ENCODE measurements at places on chromosomes 4 and X. TPM values are rescaled to one million over a fixed set of nuclear protein-coding genes. Genes with fewer than 3 reads are reported as not detected.

DNA sequence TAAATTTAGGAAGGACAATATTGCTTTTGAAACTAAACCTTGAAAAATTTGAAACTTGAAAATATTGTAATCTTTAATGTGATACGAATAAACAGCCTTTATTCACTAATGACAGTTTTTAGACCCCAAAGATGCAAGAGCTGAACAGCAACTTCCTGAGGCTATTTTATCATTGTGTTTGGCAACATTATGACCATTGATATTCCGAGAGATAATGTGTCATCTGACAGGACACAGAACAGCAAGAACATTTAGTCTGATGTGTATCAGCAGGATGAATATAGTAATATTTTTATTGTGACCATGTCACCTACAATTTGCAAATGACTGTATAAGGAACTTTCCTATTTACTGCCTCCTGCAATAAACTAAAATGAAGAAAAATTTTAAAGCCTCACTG lies 316.0 kb downstream of the ADAM29 start:
- no peaks in the 10 kb centered on the region for H3K36me3 ChIP-seq
- H3K27me3 ChIP-seq, result no peaks in the 10 kb centered on the region
- H3K4me1 ChIP-seq, result no peaks in the 10 kb centered on the region
- DNase-seq, result no peak
- H3K4me3 ChIP-seq, result no peak overlapping the region
- H3K27ac ChIP-seq, result no peak overlapping the region

- DNase-seq, result peak; percentile 71
- H3K27ac ChIP-seq, result no peak overlapping the region
- H3K4me3 ChIP-seq, result no peak overlapping the region
- no peaks in the 10 kb centered on the region for H3K36me3 ChIP-seq
Observed at GRCh38 chrX:45449982-45450381, 249.3 kb upstream of the DIPK2B start.

GRCh38 chr4:170651786-170652185 lies 562.0 kb upstream of the AADAT start:
- H3K4me1 ChIP-seq, result no peaks in the 10 kb centered on the region
- no peak overlapping the region for H3K4me3 ChIP-seq
- H3K36me3 ChIP-seq, result no peaks in the 10 kb centered on the region
- DNase-seq, result no peak
- H3K27me3 ChIP-seq, result no peaks in the 10 kb centered on the region
- no peak overlapping the region for H3K27ac ChIP-seq

The NKX3-2 gene
- total RNA-seq, result 0.42 TPM

- no peaks in the 10 kb centered on the region for H3K36me3 ChIP-seq
- no peak for DNase-seq
- H3K27ac ChIP-seq, result no peak overlapping the region
- H3K27me3 ChIP-seq, result peaks cover 11% of the 10 kb centered on the region
- H3K4me3 ChIP-seq, result no peak overlapping the region
Observed at GRCh38 chr4:2413821-2414610, 4.4 kb downstream of the ZFYVE28 start.

DNA sequence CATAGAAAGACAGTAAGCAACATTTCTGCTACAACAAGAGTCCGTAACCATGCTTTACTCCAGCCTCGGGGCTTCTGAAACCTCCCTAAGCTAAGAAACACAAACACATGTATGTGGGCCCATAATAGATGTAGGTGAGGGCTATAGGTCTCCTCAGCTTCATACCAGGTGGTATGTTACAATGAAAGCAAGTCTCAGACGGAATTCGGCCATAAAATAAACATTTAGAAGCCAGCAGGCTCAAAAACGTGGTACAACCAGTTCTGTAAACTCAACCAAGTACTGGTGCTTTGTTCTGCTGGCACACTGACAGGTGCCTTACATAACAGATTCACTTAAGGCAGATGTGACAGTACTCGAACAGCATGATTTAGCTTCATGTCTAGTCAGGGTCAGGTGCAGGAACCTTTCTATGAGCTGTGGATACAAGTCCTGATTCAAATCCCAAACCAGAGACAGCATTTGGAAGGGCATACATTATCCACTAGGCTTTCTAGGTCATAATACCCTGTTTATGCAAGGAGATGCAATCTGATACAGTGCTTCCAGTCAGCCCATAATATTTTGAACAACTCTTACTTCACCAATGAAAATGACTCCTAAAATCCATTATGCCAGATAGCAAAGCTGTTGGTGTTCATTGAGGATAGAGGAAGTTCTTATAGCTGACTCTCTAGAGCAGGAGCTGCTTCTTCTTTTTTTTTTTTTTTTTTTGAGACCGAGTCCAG lies 113.8 kb upstream of the ENPP6 start:
- DNase-seq, result no peak
- H3K36me3 ChIP-seq, result no peaks in the 10 kb centered on the region
- peaks cover 11% of the 10 kb centered on the region for H3K4me1 ChIP-seq
- no peaks in the 10 kb centered on the region for H3K27me3 ChIP-seq
- no peak overlapping the region for H3K4me3 ChIP-seq
- no peak overlapping the region for H3K27ac ChIP-seq

GRCh38 chrX:134676436-134676835 lies 18.2 kb upstream of the PLAC1 start:
- peak; percentile 35 for DNase-seq
- H3K27ac ChIP-seq, result peak overlapping the region; percentile 13
- peaks cover 2% of the 10 kb centered on the region for H3K4me1 ChIP-seq
- H3K4me3 ChIP-seq, result no peak overlapping the region
- no peaks in the 10 kb centered on the region for H3K36me3 ChIP-seq

DNA sequence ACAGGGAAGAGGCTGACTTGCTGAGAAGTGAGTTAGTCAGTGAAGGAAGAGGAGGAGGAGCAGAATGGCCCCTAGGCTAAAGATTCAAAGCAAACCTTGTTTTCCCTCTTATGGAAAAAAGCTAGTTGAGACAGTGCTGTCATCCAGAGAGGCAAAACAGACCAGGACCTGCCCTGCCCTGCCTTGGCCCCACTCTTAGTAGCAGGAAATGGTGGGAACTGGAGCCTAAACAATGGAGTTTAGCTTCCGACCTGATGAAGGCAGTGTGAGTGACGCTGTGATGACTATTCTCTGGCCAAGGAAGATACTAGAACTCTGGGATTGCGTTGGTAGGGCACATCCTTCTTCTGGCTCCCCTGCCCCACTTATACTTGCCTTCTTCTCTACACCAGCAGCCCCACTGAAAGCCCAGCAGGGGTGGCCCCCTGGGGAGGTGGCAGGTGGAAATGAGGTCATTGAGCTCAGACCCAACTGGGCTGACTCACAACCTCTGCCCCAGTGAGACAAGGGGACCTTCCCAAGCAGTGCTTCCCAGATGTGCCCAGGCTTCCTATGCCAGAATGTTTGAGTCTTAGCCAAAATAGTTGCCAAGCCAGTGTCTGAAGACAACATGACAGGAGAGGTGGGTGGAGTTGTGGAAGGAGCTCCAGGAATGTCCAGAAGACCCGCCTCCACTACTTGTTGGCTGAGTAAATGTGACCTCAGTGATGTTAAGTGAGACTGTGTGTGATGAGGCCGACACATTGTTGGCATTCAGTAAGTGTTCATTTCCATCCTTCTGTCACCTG lies 38.8 kb downstream of the MSN start:
- H3K27me3 ChIP-seq, result no peaks in the 10 kb centered on the region
- peaks cover 36% of the 10 kb centered on the region for H3K4me1 ChIP-seq
- DNase-seq, result peak; percentile 90
- H3K4me3 ChIP-seq, result no peak overlapping the region
- peak overlapping the region; percentile 82 for H3K27ac ChIP-seq

The SMIM10 gene
- total RNA-seq, result not detected

The SHROOM4 gene
- total RNA-seq, result 0.12 TPM

- H3K36me3 ChIP-seq, result no peaks in the 10 kb centered on the region
- H3K4me1 ChIP-seq, result no peaks in the 10 kb centered on the region
- H3K27ac ChIP-seq, result no peak overlapping the region
- no peak overlapping the region for H3K4me3 ChIP-seq
- no peaks in the 10 kb centered on the region for H3K27me3 ChIP-seq
Observed at GRCh38 chr4:106647451-106647850, 278.9 kb upstream of the GIMD1 start.

The SMIM20 gene
- total RNA-seq, result 45.1 TPM

DNA sequence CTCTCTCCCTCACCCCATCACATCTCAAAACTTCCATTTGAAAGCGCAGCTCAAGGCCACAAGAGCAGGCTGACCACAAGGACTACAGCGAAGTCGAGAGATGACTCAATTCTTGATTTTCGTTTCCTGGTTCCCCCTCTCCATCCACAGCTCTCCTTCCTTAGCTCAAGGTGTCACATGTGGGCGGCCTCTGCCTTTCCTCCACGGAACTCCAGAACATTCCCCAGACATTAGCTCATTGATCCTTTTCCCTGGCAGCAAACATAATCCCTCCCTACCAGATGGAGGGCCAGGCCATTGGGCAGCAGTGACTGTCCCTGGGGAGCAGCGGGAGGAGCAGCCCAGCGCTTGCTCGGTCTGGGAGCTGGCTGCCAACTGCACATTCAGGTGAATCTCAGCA lies 56.3 kb downstream of the CCDC149 start:
- DNase-seq, result no peak
- H3K27ac ChIP-seq, result no peak overlapping the region
- no peaks in the 10 kb centered on the region for H3K36me3 ChIP-seq
- H3K4me3 ChIP-seq, result no peak overlapping the region
- no peaks in the 10 kb centered on the region for H3K27me3 ChIP-seq
- peaks cover 14% of the 10 kb centered on the region for H3K4me1 ChIP-seq

The ZBTB49 gene
- 5.9 TPM for total RNA-seq

GRCh38 chr4:1377606-1378261 lies 28.5 kb downstream of the NKX1-1 start:
- H3K4me1 ChIP-seq, result no peaks in the 10 kb centered on the region
- no peak for DNase-seq
- H3K36me3 ChIP-seq, result peaks cover 18% of the 10 kb centered on the region
- H3K4me3 ChIP-seq, result no peak overlapping the region
- no peak overlapping the region for H3K27ac ChIP-seq
- H3K27me3 ChIP-seq, result no peaks in the 10 kb centered on the region

The LEF1 gene
- total RNA-seq, result 3.0 TPM

DNA sequence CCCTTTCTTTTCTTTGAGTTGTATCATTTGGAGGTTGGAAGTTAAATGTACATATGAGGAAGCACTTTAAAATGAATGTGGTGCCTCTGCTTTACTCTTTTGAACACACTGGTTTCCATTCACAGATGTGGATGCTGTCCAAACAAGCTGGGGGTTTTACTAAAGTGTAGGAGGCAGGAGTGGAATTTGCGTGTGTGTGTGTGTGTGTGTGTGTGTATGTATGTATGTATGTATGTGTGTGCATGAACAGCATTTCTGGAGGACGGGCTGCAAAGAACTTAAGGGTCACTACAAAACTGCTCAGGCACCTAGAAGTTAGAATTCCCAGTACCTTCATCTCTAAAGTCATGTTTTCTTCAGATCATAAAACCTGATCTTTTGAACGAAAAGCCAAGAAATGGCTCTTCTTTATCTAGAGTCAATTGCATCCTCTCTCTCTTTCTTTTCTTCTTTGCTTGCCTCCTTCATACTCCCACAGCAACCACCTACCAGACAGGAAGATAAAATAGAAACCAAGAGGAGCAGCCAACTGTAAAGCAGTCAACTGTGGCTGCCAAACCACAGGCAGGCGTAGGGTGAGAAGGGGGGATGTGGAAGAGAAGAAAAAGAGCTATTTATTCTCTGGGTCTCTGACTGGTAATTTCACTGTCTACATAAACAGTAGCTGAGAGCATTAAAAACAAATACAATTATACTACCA lies 177.0 kb upstream of the RASGEF1B start:
- no peaks in the 10 kb centered on the region for H3K36me3 ChIP-seq
- no peak overlapping the region for H3K4me3 ChIP-seq
- DNase-seq, result no peak
- peaks cover 9% of the 10 kb centered on the region for H3K4me1 ChIP-seq

The RHOXF2 gene
- not detected for total RNA-seq

- H3K4me1 ChIP-seq, result no peaks in the 10 kb centered on the region
- H3K36me3 ChIP-seq, result peaks cover 6% of the 10 kb centered on the region
- no peaks in the 10 kb centered on the region for H3K27me3 ChIP-seq
- H3K27ac ChIP-seq, result no peak overlapping the region
- no peak overlapping the region for H3K4me3 ChIP-seq
- no peak for DNase-seq
Observed at GRCh38 chrX:30791296-30792278, 97.5 kb downstream of the TAB3 start.

DNA sequence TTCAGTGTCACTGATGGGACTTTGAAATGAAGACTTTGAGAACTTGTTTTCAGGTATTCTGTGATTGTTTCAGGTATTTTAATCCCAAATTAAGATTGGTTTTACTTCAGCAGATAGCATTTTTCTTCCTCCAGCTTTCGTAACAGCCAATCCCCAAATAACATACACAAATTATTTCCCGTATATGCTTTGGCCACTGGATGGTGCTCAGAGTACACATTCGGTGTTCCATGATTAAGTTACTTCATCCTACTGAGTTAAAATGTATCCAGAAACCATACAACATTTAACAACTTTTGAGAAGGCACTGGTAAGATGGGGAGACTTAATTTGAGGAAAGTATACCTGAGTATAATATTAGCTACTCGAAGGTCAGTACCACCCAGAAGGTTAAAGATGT lies 233.4 kb upstream of the FAM47A start:
- H3K36me3 ChIP-seq, result no peaks in the 10 kb centered on the region
- peak; percentile 59 for DNase-seq
- peaks cover 4% of the 10 kb centered on the region for H3K4me1 ChIP-seq

The SLC6A14 gene
- total RNA-seq, result 0.44 TPM

GRCh38 chr4:182845618-182846017 lies 71.6 kb downstream of the DCTD start:
- no peaks in the 10 kb centered on the region for H3K27me3 ChIP-seq
- no peak for DNase-seq
- H3K27ac ChIP-seq, result no peak overlapping the region
- peaks cover 8% of the 10 kb centered on the region for H3K4me1 ChIP-seq
- H3K36me3 ChIP-seq, result no peaks in the 10 kb centered on the region
- no peak overlapping the region for H3K4me3 ChIP-seq

DNA sequence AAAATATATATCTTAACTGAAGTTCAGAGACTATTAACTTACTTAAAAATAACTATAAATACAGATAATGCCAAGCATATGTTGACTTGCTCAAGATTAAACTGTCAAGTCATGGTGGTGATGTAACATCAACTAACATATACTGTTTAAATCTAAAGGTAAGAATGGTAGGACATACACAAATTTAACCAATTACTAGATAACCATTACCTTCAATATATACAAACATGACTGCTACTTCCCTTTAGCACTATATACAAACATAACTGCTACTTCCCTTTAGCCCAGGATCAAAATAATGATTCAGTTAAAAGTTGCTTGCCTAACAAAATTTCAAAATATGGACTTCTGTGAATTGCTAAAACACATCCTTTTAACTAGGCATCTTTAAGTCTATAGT lies 14.9 kb downstream of the HNRNPD start:
- peaks cover 73% of the 10 kb centered on the region for H3K36me3 ChIP-seq
- DNase-seq, result no peak
- peak overlapping the region; percentile 73 for H3K27ac ChIP-seq

The SYN1 gene
- total RNA-seq, result 0.27 TPM

DNA sequence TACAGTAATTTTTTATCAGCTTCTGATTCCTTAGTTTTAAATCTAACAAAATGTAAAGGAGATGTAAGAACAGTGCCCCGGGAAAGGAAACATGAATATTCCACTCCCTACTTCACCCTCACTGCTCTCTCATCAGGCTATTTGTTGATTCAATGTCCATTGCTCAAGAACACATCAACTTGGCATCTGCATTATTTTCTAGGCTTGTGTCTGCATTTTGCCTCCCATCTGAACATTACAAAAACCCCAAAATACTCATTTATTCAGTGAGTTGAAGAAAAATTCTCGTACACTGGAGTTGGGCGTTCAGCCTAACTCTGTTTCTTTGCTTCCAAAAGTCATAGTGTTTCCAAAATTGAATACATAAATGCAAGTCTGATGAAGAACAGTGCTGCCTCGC lies 25.6 kb downstream of the ARHGAP6 start:
- no peaks in the 10 kb centered on the region for H3K36me3 ChIP-seq
- H3K4me3 ChIP-seq, result no peak overlapping the region
- no peak for DNase-seq
- H3K27ac ChIP-seq, result no peak overlapping the region
- peaks cover 71% of the 10 kb centered on the region for H3K27me3 ChIP-seq
- no peaks in the 10 kb centered on the region for H3K4me1 ChIP-seq
